ENCODE measurements at places on chromosomes 11 and 22.

- no peak for DNase-seq
Measured at GRCh38 chr11:12274558-12275197, 102.7 kb upstream of the PARVA start.

DNA sequence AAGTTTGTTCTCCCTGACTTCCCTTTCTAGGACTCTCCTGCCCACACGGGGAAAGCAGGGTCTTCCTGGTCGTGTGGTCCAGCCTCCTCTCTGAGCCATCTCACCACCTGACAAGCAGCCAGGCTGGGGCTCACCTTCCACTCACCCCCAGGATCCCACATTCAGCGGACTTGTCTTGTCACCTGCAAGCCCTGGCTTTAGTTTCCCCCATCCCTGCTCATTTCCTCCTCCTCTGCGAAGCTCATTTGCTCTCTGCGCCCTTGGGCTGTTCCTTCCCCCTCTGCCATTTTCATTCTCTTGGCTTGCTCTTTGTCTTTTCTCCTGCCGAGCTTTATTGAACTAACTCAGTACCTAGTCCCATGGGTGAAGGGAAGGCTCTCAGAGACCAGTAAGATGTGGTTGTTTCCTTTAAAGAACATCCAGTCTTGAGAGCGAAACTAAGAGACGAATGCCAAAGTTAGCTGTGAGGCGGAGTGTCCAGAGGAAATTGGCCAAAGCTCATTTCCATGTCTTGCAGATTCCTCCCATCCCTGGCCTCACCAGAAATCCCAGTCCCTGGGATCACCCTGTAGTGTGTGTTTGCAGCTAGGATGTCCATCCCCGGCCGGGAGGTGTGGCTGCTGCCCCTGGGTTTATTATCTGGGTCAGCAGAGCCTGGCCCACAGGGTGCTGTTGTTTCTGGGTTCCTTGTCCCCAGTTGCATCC lies 2.0 kb downstream of the ST14 start:
- no peak for DNase-seq

- DNase-seq: no peak
Measured at GRCh38 chr11:34938611-34939010, 22.2 kb downstream of the PDHX start.

DNA sequence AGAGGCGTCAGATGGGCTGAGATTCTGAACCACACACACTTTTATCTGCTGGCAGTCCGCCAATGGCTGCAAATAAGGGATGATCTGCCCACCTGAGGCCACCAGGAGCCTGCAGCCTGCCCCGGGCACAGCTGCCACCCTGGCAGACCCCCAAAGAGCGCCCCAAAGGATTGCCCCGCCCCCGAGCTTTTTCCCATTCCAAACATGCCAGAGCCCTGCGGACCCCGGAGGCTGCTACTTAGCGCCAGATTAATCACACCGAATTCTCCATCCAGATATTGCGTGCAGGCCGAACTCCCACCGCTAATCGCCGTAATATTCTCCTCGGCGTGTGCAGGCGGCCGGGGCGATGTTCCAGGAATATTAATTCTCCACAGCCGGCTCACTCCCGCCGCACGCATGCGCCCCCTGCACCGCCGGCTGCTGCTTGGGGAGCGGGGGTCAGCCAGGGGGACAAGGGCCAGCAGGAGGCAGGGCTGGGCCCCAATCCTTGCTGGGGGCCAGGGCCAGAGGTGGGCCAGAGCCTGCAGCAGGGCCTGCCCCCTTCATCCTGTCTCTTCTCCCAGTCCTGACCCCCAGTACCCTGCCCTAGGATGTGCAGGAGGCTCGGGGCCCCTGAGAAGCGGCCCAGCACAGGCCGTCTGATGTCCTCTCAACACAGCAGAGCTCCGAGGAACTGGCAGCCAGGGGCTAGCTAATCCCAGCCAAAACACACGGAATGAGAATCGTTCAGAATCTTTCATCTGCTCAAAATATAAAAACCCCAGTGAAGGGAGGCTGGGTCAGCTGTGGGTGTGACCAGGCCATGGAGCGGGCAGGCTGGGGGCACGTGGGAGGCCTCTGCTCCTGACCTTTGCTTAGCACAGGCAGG lies 19.5 kb upstream of the TCF20 start:
- DNase-seq: no peak

DNA sequence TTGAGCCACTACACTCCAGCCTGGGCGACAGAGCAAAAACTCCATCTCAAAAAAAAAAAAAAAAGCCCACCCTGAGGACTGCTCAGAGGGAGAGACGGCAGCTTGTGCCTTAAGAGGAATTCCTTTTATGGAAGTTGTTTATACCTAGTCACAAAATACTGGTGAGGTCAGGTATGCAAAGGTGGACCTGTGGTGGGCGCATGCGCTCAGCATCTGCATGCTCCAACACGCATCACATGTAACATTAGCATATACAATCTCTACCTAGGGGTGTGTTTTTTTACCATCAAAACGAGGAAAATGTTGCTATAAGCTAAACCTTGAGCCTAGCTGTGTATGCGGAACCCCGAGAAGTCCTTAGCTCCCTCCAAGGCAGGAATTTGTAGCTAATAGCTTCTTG lies 6.8 kb upstream of the SART1 start:
- no peak for DNase-seq

DNA sequence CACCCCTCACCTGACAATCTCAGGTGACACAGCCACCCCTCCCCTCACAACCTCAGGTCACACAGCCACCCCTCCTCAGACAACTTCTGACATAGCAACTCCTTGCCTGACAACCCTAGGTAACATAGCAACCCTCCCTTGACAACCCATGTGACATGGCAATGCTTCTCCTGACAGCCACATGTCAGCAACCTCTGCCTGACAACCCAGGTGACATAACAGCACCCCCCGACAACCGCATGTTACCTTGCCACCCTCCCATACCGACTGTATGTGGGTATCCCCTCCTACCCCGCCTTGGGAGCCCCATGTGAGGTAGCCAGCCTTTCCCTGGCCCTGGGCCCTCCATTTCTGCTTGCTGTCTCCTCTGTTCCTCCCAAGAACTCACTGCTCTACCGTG lies 77.7 kb upstream of the B3GAT1 start:
- no peak for DNase-seq
